Liver (tissue), 10 donors: ENCODE measurements at places on chromosomes 2 and 18. TPM values are rescaled to one million over a fixed set of nuclear protein-coding genes. Genes with fewer than 3 reads are reported as not detected.

Gene COLEC12
- total RNA-seq: 1.6 TPM

GRCh38 chr2:238339814-238340213 lies 19.5 kb downstream of the TRAF3IP1 start:
- H3K4me1 ChIP-seq: peaks cover 8% of the 10 kb centered on the region
- H3K36me3 ChIP-seq: peaks cover 1% of the 10 kb centered on the region
- no peaks in the 10 kb centered on the region for H3K27me3 ChIP-seq
- DNase-seq: no peak

DNA sequence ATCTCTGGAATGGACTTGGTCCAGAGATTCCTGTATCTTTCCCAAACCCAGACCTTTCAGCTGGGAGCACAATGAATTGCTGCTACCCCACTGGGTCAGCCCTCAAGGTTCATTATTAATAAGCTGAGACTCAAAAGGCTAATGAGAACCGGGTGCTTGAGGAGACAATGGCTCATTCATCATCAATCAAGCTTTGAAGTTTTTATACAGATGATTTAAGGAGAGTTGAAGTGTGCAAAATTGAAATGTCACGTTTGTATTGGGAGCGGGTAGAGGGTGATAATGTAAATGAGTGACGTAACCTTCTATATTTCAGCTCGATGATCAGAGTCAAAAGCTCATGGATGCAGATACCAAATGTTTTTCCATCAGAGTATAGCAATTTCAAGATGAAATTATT lies 744.9 kb downstream of the ERBB4 start:
- no peaks in the 10 kb centered on the region for H3K27me3 ChIP-seq
- no peaks in the 10 kb centered on the region for H3K4me1 ChIP-seq
- DNase-seq: no peak
- H3K36me3 ChIP-seq: no peaks in the 10 kb centered on the region

- peaks cover 6% of the 10 kb centered on the region for H3K4me1 ChIP-seq
- H3K4me3 ChIP-seq: no peak overlapping the region
- H3K36me3 ChIP-seq: no peaks in the 10 kb centered on the region
- no peak overlapping the region for H3K27ac ChIP-seq
- DNase-seq: no peak
- no peaks in the 10 kb centered on the region for H3K27me3 ChIP-seq
These were observed 13.1 kb downstream of the PASK start for GRCh38 chr2:241136191-241136590.

DNA sequence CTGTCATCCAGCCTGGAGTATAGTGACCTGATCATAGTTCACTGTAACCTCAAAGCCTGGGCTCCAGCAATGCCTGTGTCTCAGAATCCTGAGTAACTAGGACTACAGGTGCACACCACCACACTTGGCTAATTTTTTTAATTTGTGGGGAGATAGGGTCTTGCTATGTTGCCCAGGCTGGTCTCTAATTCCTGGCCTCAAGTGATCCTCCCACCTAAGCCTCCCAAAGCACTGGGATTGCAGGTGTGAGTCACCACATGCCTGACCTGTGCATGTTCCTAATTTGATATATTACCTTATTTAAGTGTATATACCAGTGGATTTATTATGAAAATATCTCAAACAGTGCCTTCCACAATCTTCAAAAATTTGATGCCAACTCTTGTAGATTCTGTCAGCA lies 123.6 kb upstream of the XIRP2 start:
- H3K36me3 ChIP-seq: no peaks in the 10 kb centered on the region
- no peaks in the 10 kb centered on the region for H3K4me1 ChIP-seq
- H3K27ac ChIP-seq: no peak overlapping the region
- no peak for DNase-seq
- no peaks in the 10 kb centered on the region for H3K27me3 ChIP-seq
- H3K4me3 ChIP-seq: no peak overlapping the region
